ENCODE measurements at places on chromosomes 3 and 15. TPM values are rescaled to one million over a fixed set of nuclear protein-coding genes. Genes with fewer than 3 reads are reported as not detected.

Gene SETD5
- total RNA-seq, result 63.0 TPM

Gene CFAP44
- 4.2 TPM for total RNA-seq

Gene GP5
- total RNA-seq, result 0.69 TPM

Gene PLSCR1
- 26.6 TPM for total RNA-seq

Gene STX19
- total RNA-seq, result 0.07 TPM

Gene MEX3B
- 11.9 TPM for total RNA-seq

Gene ACVR2B
- total RNA-seq, result 4.0 TPM

Gene RBP2
- total RNA-seq, result not detected
